Memory B cell (primary cell): ENCODE measurements at places on chromosomes 3 and 15.

DNA sequence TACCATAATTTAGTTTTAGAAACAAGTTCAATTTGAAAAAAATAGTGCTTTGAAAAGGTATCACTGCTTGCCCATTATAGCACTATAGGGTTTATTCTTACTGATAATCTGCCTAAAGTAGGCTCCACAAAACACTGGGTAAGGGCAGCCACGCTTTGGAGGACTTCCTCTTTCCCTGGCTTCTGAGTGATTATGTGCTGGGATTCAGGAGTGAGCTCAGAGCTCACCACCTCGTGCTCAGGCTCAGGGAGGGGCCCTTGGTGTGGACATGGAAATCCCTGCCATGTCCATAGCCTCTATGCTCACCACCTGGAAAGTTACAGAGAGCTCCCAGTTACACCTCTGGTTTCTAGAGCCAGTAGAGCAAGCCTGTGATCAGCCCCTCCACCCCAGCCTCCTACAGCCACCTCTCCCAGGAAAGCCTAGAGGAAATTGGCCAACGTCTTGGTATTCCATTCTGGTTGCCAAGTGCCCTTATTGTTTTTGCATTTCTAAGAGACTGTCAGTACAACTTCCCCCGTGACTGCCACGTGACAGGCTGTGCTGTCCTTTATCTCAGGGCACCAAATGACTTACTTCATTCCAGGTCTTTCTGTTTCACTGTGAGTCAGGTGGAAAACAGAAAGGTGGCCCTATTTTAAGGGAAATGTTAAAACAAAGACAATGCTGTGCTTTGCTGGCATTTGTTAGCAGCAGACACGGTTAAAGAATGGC lies 316.0 kb downstream of the RORA start:
- DNase-seq: no peak

DNA sequence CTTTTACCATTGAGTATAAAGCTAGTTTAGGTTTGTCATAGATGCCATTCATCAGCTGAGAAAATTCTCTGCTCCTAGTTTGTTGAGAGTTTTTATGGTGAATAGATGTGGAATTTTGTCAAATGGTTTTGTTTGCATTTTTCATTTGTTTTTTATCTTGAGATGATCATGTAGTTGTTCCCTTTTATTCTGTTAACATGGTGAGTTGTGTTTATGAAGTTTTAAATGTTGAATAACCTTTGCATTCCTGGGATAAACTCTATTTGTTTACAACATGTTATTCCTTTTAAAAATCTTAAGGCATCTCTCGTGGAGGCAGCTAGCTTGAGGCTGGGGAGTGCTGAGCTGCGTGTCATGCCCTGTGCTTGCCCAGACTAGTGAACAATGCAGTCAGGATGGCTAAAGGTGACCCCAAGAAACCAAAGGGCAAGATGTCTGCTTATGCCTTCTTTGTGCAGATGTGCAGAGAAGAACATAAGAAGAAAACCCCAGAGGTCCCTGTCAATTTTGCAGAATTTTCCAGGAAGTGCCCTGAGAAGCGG lies 48.5 kb downstream of the ANAPC13 start:
- no peak for DNase-seq

DNA sequence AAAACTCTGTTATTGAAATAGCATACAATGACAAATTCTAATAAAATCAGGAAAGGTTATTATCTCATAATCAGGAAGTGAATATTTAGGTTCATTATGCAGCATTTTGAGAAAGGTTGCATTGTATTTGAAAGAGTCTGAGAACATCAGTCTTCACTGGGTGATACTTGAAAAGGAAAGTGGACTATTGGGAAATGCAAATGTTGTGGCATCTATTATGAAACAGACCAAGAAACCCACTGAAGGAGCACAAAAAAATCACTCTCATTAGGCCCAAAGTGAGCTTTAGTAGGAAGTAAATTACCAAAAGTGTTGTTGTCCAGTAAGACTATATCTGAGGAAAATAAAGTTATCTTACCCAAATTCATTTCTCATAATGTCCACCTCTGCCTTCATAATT lies 90.8 kb downstream of the ZPLD1 start:
- no peak for DNase-seq

DNA sequence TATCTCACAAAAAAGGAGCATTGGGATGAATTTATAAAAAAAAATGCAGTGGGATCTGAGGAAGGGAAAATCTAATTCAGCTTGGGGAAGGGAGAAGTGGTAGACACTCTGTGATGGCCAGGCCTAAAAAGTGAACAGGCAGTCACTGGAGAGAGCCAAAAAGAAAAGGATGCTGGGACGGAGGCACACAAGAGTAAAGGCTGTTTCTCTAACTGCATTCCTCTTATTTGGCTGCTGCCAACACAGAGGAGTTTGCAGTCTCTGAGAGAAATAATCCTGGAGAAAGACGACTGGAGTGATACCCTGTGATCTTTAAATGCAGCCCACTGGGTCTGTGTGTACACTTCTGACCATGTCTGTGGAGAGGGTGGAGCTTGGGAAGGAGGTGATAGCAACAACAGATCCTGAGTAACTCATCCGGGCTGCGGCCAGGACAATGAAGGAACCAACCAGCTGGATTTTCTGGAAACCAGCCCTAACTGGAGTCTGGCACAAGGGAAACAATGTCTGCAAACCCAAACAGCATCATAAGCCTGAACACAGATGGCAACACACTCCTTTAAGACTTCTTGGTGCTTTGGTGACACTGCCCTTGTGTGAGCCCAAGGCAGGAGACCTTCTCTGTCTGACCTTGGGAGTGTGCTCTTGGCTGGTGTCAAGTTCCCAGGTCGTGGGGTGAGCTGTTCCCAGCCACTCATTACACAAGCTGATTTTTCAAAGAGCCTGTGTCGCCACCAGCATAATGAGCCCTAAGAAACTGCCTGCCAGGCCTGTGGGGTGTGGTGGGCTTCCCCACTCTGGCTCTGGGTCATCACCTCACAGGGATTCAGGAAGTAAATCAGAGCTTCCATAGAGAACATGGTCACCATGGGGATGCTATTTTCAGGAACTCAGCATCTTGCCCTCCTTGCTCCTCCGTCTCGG lies 8.0 kb downstream of the FYCO1 start:
- DNase-seq: no peak

DNA sequence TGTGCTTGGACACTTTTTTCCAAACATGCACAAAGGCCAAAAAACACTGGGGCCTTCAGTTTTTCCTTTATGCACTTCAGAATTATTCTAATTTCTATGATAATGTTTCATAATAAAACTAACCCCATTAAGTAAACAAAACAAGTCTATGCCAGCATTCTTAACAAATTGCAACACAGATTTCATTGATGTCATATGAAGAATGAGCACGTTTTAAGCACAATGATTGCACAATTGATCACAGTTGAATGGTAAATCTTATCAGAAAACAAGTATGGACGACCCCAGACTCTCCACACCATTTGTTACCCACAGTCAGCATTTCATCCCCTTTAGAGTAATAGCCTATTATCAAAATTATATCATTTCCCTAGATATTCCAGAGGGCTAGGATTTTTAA lies 46.7 kb upstream of the PROK2 start:
- DNase-seq: no peak

DNA sequence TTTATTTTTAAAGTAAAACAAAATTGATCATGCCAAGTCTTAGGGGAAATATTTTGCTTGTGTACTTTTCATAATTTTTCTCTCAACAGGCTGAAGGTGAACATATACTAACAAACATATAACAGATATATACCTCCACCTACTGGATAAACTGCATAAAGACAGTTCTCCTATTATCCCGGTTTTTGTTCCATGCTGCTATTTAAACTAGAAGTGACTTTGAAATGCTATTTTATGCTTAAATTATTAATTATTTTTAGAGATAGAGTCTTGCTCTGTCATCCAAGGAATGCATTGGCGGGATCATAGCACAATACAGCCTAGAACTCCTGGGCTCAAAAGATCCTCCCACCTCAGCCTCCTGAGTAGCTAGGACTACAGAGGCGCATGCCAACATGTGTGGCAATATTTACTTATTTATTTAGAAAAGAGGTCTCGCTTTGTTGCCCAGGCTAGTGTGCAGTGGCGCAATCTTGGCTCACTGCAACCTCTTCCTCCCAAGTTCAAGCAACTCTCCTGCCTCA lies 49.8 kb downstream of the ST3GAL6 start:
- no peak for DNase-seq

DNA sequence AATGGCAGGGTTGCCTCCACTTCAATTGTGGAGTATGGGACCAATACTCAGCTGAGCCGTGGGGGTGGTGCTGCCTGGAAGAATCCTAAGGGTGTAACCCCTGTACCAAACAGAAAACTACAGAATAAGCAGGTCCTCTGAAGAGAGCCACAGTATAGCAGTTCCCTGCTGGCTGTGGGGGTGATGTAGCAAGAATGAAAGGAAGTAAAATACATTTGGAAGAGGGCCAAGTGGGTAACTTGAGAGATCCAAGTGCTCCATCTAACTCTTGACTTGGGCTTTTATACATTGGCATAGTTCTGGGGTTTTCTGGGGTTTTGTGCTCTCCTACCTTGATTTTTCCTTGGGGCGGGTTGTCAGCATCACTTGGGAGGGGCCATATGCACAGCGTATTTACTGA lies 341.4 kb downstream of the OTOL1 start:
- no peak for DNase-seq

- DNase-seq: no peak
These were observed 342.6 kb downstream of the NSUN3 start for GRCh38 chr3:94405258-94406035.

GRCh38 chr3:115384381-115384780 lies 237.3 kb upstream of the ZBTB20 start:
- DNase-seq: no peak

DNA sequence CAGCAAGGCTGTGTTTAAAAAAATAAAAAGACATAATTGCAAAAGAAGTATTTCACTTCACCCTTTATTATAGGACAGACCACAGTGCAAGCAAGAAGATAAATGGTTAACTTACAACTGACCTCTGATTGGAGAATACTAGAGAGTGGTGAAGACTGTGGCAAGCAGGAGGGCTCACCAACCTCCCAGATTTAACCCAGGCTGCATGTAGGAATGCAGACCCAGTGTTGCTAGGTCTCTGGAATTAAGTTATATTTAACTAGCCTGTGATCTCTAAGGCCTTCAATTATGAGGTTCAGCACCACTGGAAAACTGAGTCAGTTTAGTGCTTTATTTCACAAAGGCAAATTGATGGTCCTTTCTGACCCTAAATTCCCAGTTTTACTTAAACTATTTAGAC lies 436.6 kb downstream of the LPP start:
- DNase-seq: no peak

GRCh38 chr3:176068750-176069149 lies 1128.5 kb downstream of the TBL1XR1 start:
- DNase-seq: no peak

- no peak for DNase-seq
These were observed 17.4 kb downstream of the VPS18 start for GRCh38 chr15:40911693-40912092.

- no peak for DNase-seq
These were observed 10.4 kb downstream of the THBS1 start for GRCh38 chr15:39591141-39591895.

- DNase-seq: no peak
These were observed 360.4 kb upstream of the TGFBR2 start for GRCh38 chr3:30245858-30246622.

GRCh38 chr15:83612226-83612625 lies 41.7 kb upstream of the ADAMTSL3 start:
- no peak for DNase-seq

DNA sequence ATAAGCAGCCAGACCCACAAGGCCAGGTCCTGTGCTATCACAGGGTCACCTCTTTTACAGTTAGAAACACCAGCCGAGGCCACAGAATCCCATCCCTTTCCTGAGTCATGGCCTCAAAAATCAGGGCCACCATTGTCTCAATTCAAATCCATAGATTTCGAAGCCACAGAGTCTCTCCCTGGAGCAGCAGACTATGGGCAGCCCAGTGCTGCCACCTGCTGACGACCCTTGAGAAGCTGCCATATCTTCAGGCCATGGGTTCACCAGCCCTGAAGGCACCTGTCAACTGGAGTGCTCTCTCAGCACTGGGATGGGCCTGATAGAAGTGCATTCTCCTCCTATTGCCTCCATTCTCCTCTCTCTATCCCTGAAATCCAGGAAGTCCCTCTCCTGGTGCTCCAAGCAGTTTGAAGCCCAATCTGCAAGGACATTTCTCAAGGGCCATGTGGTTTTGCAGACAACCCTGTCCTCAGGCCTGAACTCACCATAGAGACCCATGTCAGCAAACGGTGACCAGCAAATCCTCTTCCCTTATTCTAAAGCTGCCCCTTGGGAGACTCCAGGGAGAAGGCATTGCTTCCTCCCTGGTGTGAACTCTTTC lies 39.6 kb downstream of the TGM4 start:
- peak; percentile 36 for DNase-seq

GRCh38 chr15:99279827-99280226 lies 28.5 kb downstream of the LRRC28 start:
- no peak for DNase-seq

GRCh38 chr15:96325541-96326327 lies 4.8 kb upstream of the NR2F2 start:
- DNase-seq: no peak

DNA sequence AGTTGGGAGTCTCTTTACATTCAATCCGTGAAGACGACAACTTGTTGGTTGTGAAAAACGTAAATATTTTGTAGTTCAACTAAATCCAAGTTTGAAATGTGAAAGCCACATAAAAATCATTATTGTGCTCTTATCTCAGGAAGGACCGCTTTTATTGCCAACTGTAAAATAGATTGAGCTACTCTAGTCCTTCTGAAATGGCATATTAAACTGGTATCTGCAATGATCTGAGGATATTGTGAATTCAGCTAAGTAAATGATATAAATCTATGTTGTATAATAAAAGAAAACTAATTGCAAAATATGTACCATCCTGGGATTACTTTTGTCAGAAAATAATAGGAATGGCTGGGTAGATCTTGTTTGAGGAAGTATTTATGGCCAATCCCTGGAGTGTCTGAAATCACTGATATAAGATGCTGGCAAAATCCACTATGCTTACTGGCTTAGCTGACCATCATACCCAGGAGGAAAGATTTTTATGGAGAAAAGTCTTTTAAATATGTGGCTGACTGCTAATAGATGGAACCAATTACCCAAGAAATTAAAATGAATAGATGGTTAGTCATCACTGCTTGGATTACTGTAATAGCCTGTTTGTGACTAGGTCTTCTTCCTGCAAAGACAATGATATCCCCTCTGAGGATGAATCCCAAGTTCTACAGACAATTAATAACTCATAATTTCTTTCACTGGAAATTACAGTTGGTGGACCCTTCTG lies 191.8 kb downstream of the SEMA6D start:
- DNase-seq: no peak

GRCh38 chr3:39809181-39809994 lies at the start of gene MYRIP:
MYRIP (plus strand) TSS chr3:39809609; CDS start chr3:39900817, 91,208 bp downstream.
- DNase-seq: no peak

DNA sequence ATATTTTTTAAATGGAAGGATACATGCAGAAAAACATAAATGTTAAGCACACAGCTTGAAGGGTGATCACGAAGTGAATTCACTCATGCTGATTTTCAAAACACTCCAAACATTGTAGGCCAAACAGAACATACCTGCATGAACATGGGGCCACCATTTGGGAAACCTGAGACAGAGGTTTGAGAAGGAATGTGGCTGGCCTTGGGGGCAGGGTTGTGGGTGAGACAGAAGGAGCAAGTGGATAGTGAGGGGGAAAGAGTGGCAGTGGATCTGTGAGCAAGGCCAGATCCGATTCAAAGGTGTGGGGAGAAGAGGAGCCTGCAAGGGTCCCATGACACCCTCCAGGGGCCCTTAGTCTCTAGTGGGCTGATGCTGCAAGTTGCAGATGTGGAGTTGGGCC lies 94.9 kb downstream of the HMG20A start:
- no peak for DNase-seq
